ENCODE measurements at places on chromosomes 1 and 21. TPM values are rescaled to one million over a fixed set of nuclear protein-coding genes. Genes with fewer than 3 reads are reported as not detected.

Gene LRRC53
- total RNA-seq: not detected

Gene CCDC185
- not detected for total RNA-seq

Gene SYT14
- not detected for total RNA-seq

GRCh38 chr1:109275706-109276345, 7.1 kb downstream of the PSRC1 start:
- H3K27ac ChIP-seq: no peak overlapping the region
- H3K36me3 ChIP-seq: peaks cover 2% of the 10 kb centered on the region
- H3K4me1 ChIP-seq: no peaks in the 10 kb centered on the region
- H3K27me3 ChIP-seq: no peaks in the 10 kb centered on the region
- H3K4me3 ChIP-seq: no peak overlapping the region
- DNase-seq: no peak

DNA sequence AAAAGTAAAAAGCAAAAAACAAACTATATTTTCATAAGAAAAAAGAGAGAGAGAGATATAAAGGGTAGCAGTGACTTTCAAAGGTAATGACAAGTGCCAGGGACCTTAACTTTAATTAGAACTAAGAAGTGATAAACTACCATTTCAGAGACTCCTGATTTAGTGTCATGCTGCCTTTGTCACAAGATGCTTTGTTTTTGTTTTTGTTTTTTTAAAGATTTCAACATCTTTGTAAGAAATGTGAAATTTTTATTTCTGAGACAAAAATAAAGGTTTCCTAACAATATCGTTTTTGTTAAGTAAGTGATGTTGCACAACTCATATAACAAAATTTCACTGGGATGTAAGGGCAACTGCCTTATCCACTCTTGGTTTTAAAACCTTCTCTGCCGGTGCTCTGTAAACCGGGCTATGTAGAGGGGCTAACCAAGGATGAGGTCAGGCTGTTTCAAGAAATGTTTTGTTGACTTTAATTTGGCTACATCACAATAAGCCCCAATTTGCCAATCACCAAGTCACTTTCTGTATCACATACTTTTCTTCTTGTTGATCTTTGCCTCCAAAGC, 35.2 kb upstream of the SYT2 start:
- H3K4me3 ChIP-seq: no peak overlapping the region
- no peak for DNase-seq
- H3K27me3 ChIP-seq: no peaks in the 10 kb centered on the region

- peaks cover 5% of the 10 kb centered on the region for H3K36me3 ChIP-seq
- no peaks in the 10 kb centered on the region for H3K27me3 ChIP-seq
Measured at GRCh38 chr1:54342288-54342687, 63.9 kb downstream of the SSBP3 start.

GRCh38 chr1:201964261-201964660, 9.0 kb downstream of the TIMM17A start:
- H3K27ac ChIP-seq: no peak overlapping the region
- H3K27me3 ChIP-seq: no peaks in the 10 kb centered on the region
- peaks cover 50% of the 10 kb centered on the region for H3K36me3 ChIP-seq
- no peak for DNase-seq
- no peaks in the 10 kb centered on the region for H3K4me1 ChIP-seq
